DND-41 (cell line): ENCODE measurements at places on chromosomes 12 and 14.

DNA sequence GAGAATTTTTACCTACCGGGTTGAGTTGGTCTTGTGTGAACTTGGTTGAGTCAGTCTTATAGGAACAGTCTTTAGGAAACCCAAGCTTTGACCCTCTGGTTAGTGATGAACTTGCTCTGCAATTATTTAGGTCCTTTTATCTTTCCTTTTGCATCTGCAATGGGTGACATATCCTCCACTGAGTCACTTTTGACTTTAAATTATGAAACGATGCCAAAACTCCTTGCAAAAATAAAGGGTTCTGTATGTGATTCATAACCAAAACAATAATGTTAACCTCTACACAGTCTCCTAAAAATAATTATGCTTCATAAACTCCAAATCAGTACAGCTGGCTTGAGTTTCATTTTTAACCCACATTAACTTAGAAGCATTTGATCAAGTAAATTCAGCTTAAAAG is 979.4 kb downstream of the GALC start:
- no peak for DNase-seq

GRCh38 chr12:114240288-114240687 is 165.7 kb downstream of the TBX5 start:
- no peak for DNase-seq

DNA sequence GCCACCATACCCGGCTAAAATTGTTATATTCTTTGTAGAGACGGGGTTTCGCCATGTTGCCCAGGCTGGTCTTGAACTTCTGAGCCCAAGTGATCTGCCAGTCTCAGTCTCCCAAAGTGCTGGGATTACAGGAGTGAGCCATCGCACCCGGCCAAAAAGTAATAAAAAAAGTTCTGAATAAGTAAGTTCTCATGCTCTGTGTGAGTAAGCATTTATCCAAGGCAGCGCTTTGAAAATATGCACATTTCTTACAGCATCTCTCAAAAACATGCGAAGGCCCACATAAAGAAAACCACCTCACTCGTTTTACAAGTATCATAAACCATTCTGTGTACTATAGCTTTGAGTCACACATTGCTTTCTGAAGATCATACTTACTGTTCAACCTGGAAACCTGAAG is 8.6 kb downstream of the GIT2 start:
- no peak for DNase-seq

GRCh38 chr12:45785315-45785714 is 55.8 kb downstream of the ARID2 start:
- no peak for DNase-seq

GRCh38 chr14:100783630-100784370 is 42.1 kb upstream of the MEG3 start:
- DNase-seq = no peak

GRCh38 chr14:104724407-104724980 is 465 bp downstream of the ADSS1 start:
- DNase-seq = no peak

DNA sequence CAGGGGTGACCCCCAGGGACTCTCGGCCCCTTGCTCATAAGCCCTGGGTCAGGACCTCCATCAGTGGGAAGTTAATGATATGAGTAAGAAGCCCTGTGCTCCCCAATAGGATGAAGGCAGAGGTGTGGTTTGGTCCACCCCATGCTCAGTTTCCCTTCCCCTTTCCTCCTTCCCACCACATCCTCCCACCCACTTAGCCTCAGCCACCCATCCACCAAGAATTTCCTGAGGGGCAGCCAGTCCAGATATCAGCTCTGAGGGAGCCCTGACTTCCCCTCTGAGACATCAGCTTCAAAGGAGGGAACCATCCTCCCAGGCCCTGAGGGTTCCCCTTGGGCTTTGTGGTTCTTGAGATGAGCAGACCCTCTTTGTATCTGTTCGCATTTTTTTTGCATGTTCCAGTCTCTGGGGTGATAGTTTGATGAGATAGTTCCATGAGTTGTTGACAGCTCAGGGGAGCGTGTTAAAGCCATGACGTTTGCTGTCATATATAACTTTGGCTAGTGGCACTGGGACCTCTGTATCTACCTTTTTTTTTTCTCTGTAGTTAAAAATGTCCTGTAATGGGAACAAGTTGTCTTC is 71.2 kb downstream of the LGMN start:
- no peak for DNase-seq

DNA sequence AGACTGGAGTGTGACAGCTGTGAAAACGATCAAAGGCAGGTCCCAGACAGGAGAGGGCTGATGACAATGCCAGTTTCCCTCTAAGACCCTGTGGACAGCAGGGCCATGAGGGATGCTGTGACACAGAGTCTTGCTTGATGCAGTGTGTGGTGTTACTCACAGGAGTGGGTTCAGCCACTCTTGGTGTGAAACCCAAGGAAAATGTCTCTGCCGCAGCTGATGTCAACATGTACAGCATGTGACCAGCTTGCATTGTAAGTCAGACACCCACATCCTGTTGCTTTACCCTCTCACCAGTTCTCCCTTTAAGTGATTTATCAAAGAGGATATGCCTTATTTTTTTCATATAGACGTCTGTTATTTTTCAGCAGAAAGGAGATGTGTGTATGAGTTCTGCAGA is 268.6 kb downstream of the BTG1 start:
- peak; percentile 87 for DNase-seq

- DNase-seq = no peak
These were observed 156.6 kb downstream of the DAD1 start for GRCh38 chr14:22432348-22432976.

DNA sequence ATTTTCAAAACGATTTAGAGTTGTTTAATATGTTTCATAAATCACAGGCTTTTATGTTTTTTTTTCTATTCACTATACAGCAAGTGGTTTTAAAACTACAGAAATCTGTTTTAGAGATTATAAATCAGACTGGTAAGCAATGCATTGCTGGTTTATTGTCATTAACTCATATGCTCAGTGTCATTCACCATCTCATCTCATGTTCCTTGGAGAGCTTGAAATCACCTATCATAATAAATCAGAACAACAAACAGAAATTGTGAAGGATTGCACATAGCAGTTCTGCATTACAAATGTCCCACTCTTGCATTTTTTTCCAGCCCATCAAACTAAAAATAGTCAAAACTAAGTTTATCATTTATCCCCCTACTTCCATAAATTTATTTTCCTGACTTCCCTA is 470.8 kb downstream of the FSCB start:
- DNase-seq = no peak

- no peak for DNase-seq
These were observed 7.2 kb downstream of the LGALS3 start for GRCh38 chr14:55136241-55136640.

DNA sequence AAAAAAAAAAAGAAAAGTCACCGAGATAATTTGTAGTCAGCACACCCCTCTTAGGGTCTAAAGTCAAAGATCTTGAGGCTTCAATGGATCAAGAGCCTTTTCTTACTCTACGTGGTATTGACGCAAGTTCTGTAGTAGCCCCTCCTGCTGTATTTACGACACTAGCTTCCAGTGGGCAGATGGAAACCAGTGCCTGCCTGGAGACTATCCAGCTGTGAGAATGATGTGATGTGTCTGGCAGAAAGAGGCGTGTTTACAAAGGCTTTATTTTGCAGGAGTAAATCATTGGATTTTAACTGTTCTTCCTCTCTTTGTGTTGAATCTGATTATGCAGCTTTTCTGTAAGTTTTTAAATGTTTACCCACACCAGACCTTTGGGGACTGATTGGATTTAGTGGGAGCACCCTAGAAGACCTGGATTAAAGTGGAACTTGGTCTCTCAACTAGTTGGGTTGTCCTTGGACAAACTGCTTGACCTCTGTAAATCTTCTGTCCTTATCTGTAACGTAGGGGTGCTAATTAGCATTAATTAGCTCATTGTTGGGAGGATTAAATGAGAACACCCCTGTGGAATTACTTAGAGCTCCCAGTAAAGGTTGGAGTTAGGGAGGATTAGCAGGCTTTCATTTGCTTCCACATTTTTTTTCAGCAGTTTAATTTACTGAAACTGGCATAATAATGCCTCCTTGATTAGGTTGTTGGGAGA is 72.4 kb downstream of the RASSF3 start:
- DNase-seq = no peak

DNA sequence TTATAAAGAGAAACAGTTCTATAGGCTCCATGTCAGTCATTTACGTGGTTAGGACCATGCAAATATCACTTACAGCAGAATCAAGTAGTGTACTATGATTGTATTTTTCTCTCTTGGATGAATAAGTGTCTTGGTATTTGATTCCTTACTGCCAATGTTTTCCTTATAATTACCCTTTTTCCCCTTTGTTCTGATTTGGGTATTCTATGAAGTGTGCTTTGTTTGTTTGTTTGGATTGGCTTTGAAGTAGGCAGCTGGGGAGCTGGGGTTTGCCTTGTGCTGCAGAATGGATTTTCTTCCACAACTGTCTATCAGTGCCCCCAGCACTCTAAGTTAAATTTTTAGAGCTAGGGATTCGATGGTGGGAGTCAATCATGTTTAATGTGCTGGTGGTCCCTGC is 12.4 kb downstream of the TMEM120B start:
- no peak for DNase-seq

GRCh38 chr12:30816742-30817465 is 62.2 kb upstream of the CAPRIN2 start:
- no peak for DNase-seq

GRCh38 chr14:70563417-70563816 is 28.6 kb upstream of the ADAM20 start:
- DNase-seq = no peak

DNA sequence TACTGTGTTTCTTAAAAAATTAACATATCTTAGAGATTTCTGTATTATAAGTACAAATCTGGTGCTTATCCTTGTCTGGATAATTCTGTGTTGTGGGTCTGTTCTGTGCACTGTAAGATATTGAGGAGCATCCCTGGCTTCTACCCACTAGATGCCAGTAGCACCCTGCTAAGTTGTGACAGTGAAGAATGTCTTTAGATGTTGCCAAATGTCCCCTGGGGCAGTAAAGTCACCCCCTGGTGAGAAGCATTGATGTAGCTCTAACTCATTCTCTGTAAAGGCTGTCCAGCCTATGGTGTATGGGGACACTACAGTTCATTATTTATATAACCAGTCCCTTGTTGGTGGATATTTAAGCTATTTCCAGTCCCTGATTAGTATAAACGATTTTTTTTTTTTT is 31.4 kb downstream of the MAP1LC3B2 start:
- DNase-seq = no peak

GRCh38 chr12:78725951-78726580 is 138.5 kb upstream of the SYT1 start:
- no peak for DNase-seq
